ENCODE measurements at places on chromosomes 6 and 20.

- no peak for DNase-seq
Observed at GRCh38 chr6:30991891-30992290, 8.4 kb downstream of the MUC21 start.

DNA sequence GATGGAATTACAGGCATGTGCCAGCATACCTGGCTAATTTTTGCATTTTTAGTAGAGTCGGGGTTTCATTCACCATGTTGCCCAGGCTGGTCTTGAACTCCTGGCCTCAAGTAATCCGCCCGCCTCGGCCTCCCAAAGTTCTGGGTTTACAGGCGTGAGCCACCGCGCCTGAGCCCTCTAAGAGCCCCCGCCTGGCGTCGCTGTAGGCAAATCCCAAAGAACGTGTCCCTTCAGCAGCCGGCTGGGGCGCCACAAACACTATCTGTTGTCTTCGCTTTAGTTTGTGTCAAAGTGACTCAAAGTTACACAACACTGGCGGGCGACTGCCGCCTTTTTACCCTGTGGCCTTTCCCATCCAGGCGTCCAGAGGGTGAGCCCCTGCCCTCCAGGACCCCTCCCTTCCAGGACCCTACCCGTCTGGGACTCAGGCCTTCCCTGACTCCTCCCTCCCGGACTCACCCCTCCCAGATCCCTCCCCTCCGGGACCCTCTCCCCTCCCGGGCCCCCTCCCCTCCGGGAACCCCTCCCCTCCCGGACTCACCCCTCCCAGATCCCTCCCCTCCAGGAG is 940 bp upstream of the ADRM1 start:
- DNase-seq = no peak

GRCh38 chr6:34795836-34796425 is 4.0 kb downstream of the BLTP3A start:
- DNase-seq = no peak

- no peak for DNase-seq
Observed at GRCh38 chr20:4069751-4070150, 54.4 kb upstream of the RNF24 start.

- no peak for DNase-seq
Observed at GRCh38 chr6:166826264-166826663, 130.1 kb downstream of the RNASET2 start.

- DNase-seq = no peak
Observed at GRCh38 chr20:60116128-60116909, 158.1 kb downstream of the CDH26 start.

DNA sequence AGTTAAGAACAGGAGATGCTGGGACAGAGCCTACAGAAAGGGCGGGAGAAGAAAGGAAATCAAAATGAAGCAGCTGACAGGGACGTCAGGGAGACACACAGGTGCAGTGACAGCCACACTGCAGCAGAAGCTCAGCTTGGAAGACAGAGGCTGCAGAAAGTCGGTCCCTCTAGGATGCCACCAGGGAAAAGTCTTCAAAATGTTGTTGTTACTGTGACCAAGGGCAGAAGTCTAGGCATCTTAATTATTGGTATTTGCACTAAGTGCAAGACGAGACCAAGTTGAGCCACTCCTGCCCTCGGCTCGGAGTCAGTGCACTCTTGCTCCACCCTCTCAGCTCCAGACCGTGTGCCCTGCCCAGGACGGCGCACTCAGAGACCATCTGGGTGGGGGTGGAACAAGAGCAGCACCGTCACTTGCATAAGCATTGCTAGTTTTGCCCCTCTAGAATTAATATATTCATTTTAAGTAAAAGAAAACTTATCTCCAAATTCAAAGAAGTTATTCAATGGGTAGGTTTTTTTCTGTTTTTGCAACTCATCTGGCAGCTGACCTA is 2.6 kb downstream of the PRR18 start:
- no peak for DNase-seq

DNA sequence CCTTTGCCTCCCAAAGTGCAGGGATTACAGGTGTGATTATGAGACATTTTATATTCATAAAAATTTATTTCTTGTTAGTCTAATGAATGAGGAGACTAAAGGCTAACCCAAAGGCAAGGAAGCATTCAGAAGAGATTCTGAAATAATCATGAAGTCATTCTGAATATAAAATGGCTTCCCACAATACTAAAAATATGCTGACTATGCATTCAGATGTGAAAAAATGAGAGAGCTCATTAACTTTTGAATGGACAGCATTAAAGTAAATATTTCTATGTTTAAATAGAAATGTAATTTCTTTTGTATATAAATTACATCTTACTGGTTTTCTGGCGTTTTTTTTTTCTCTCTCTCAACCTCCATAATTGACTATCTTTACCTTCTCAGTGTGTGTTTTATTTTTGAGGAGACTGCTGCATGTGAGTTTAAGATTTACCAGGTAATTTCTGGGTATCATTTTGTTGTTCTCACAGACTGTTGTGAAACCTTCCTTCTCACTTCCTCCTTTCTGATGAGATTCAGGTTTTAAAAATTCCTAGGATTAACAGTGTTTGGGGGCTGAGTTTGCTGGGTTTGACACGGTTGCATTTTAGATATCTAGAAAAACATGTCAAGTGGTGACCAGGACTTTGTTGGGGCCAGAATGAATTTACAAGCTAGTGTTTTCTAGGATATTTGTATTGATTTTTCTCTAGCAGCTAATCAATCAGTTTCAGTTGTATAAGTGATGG is 316.6 kb downstream of the CDKAL1 start:
- no peak for DNase-seq

Measured in cerebellar nuclear complex (tissue), 1 donor.